ENCODE measurements at places on chromosomes 2 and 18. TPM values are rescaled to one million over a fixed set of nuclear protein-coding genes. Genes with fewer than 3 reads are reported as not detected.

Gene NFATC1
- 2.1 TPM for total RNA-seq

GRCh38 chr2:71669628-71670429 lies 216.5 kb downstream of the DYSF start:
- no peak for DNase-seq

- DNase-seq = no peak
Measured at GRCh38 chr2:8546612-8547283, 135.1 kb upstream of the ID2 start.

DNA sequence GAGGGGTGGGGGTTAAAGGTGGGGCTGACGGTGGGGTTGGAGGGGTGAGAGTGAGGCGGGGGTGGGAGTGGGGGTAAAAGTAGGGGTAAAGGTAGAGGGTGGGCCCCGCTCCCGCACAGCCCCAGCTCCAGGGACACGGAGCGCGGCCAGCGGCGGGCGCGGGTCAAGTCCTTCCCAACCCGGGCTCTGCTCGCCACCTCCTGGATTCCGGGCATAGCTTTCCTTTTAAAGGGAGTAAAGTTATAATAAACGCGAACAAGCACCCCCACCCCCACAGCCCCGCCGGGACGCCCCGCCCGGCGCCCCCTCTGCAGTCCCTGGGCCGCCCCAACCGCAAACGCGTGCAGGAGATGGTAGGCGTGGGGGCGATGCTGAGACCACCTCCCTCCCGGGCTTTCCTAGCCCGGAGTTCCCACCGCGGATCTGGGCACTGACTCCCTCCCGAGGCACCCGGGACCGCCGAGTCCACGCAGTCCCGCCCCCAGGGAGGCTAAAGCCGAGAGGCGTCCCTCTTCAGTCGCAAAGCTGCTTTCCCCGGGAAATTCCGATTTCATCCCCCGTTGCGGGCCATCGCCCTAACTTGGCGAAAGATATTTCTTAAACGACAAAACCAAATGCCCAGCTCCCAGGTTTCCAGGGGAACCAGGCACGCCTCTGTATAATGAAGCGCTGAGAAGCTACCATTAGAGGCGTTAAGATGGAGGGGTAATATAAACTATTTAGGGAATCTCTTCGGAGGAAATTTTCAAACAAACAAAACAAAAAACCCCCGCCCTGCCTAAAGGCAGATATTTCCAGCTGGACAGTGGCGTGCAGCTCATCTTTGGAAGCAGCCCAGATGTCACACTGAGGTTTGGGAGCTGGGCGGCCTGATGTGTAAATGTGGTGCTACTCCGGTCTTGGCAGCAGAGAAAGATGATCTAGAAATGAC lies at the start of gene LIMS2:
TSS of gene LIMS2 (minus strand) at position 200 of the 931 bp plus-strand sequence. CDS start 506 bp downstream, outside the sequence.
- DNase-seq = no peak

All from epithelial cell of proximal tubule (primary cell).